Activated T-helper 1 cell treated with anti-CD3 and anti-CD28 coated beads, Interleukin-12 subunit alpha, Interleukin-12 subunit beta, Interleukin-2, Interleukin-4 antibody, amounts not matched to agents 30 ng/mL and 10 ng/mL and 1 ng/mL, durations not matched to agents 14 hours and 24 hours and 36 hours (primary cell): ENCODE measurements at places on chromosomes 11 and 22. TPM values are rescaled to one million over a fixed set of nuclear protein-coding genes. Genes with fewer than 3 reads are reported as not detected.

DNA sequence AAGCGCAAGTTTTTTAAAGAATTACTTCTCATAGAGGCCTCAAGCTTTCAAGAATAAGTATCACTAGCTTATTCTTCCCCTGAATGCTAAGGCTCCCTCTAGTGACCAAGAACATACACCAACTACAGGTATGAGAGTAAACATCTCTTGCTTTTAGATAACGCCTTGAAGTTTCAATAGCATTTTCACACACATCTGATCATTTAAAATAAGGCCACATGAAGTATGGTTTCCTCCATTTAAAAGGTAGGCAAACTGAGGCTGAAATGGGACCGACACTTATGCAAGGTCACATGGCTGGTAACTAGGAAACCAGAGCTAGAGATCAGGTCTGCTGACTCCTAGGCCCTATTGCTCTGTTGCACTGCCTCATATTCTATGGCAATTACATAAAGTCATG is 66.5 kb downstream of the CCDC34 start:
- no peaks in the 10 kb centered on the region for H3K36me3 ChIP-seq
- no peaks in the 10 kb centered on the region for H3K4me1 ChIP-seq
- no peak overlapping the region for H3K27ac ChIP-seq
- H3K4me3 ChIP-seq, result no peak overlapping the region

HEPN1 gene
- total RNA-seq, result not detected in 2 replicates

C22orf42 gene
- total RNA-seq, result not detected in 2 replicates

- H3K27ac ChIP-seq, result no peak overlapping the region
- H3K27me3 ChIP-seq, result no peaks in the 10 kb centered on the region
- H3K4me3 ChIP-seq, result no peak overlapping the region
Observed at GRCh38 chr11:78248191-78248590, 59.5 kb downstream of the USP35 start.

DNA sequence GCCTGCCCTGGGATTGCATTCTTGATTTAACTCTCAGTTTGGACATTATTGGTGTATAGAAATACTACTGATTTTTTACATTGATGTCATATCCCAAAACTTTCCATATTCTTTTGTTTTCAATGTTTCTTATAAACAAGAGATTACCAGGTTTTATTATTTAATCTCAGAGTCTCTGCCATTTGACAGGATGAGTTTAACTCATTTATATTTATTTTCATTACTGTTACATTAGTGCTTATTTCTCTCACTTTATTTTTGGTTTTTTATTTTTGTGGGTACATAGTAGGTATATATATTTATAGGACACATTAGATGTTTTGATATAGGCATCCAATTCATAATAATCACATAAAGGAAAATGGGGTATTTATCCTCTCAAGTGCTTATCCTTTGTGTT is 9.1 kb upstream of the SCGB1D4 start:
- peaks cover 5% of the 10 kb centered on the region for H3K4me1 ChIP-seq
- no peaks in the 10 kb centered on the region for H3K36me3 ChIP-seq
- DNase-seq, result no peak
- peaks cover 32% of the 10 kb centered on the region for H3K27me3 ChIP-seq

- no peaks in the 10 kb centered on the region for H3K36me3 ChIP-seq
- DNase-seq, result no peak
- no peaks in the 10 kb centered on the region for H3K4me1 ChIP-seq
- H3K27me3 ChIP-seq, result peaks cover 9% of the 10 kb centered on the region
- no peak overlapping the region for H3K4me3 ChIP-seq
- H3K27ac ChIP-seq, result no peak overlapping the region
Observed at GRCh38 chr11:74676596-74676995, 54.6 kb downstream of the CHRDL2 start.

TMPRSS5 gene
- 0.66 and 1.6 TPM in 2 replicates for total RNA-seq

DNA sequence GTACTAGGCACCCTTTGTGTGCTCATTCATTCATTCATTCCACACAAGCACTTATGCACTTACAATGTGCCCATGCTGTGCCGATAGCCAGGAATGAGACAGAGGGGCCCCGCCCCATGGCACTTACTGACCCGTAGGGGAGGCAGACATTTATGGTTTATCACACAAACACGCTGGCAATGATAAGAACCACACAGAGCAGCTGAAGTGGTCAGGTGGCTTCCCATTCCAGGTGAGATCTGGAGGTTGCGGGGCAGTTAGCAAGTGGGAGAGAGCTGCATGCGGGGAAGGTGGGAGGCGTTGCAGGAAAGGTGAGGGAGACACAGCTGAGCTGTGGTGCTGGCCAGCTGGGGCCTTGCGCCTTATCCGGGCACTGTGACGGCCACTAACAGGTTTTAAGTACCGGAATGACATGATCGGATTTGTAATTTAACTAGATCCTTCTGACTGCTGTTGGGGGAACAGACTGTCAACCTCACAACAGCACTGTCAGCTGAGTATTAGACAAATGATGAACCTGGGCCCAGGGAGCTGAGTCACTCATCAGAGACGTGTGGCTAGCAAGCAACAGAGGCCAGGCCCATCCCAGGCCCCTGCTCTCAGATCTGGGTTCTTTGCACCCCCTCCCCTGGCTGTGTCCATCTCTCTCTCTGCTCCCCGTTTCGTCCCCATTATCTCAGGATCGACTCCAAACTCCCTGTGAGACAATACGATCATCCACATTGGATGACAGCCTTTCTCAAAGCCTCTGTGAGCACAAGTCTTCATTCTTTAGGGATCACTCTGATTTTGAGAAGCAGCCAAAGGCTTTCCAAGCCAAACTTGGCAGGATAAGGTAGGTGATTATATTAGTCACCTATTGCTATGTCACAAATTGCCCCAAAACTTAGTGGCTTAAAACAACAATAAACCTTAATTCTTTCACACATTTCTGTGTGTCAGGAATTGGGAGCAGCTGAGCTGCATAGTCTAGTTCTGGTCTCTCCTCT is 28.4 kb downstream of the RASD2 start:
- no peak for DNase-seq
- no peak overlapping the region for H3K4me3 ChIP-seq

DNA sequence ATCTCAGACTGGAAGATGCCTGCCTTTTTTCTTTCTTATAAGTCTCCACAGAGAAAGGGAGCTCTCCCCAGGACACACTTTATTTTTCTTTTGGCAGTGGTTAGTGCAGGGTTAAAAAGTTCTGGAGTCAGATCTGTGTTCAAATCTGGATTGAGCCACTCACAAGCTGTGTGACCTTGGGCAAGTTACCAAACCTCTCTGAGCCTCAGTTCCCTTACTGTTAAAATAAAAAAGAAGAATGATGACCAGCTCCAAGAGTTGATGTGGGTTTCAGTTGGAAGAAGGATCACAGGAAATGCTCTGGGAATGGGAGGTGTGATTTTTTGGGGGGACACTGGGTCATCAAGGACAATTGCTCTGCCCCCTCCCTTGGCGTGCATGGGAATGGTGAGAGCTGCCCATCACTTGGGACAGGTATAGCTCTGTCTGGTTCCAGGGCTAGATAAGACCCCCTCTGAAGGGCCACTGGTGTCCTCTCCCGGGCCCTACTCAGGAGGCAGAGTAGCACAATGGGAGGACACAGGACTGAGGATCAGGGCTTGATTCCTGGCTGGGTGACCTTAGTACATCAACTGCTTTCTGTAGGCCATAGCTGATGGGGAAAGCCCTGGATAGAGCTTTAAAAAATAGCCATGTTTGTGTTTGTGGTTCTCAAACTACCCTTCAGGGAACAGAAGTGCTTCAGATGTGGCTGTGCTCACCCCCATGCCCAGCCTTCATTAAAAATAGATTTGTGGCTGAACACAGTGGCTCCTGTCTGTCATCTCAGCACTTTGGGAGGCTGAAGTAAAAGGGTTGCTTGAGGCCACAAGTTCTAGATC is 228.3 kb downstream of the MIAT start:
- H3K27ac ChIP-seq, result no peak overlapping the region
- no peaks in the 10 kb centered on the region for H3K27me3 ChIP-seq
- DNase-seq, result no peak
- H3K4me1 ChIP-seq, result no peaks in the 10 kb centered on the region
- no peaks in the 10 kb centered on the region for H3K36me3 ChIP-seq

GRCh38 chr11:75155570-75156422 is 4.9 kb downstream of the SLCO2B1 start:
- no peak overlapping the region for H3K27ac ChIP-seq
- H3K36me3 ChIP-seq, result no peaks in the 10 kb centered on the region
- H3K4me1 ChIP-seq, result peaks cover 10% of the 10 kb centered on the region
- no peak for DNase-seq

DNA sequence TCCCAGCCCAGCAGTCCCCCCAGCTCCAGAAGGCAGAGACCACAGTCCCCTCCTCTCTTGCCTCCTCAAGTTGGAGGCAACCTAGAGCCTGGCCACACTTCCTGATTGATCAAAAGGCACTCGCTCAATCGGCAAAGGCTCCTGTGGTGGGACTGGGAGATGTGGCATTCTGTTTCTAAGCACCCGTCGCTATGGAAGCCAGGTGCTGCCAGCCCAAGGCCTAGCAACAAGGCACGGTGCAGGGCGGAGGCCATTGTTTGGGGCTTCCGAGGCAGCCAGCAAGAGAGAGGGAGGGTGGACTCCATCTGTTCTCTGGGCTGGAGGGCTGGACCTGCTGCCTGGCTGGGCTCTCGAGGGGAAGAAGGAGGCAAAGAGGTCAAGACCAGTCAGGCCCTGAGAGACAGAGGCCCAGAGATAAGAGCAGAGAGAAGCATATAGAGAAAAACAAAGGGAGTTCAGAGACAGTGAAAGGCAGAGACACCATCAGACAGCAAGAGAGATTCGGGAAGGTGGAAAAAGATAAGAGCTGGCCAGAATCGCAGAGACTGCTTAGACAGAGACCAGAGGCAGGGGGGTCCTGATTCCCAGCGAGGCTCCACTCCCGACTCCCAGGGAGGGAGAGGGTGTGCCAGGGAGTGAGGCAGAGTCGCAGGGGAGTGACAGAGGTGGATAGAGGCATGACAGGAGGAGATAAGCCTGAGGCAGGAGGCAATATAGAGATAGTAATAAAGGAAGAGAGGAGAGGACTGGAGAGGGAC is 21.2 kb downstream of the PDE2A start:
- H3K27ac ChIP-seq, result no peak overlapping the region
- no peak for DNase-seq
- peaks cover 16% of the 10 kb centered on the region for H3K27me3 ChIP-seq
- no peak overlapping the region for H3K4me3 ChIP-seq
- no peaks in the 10 kb centered on the region for H3K4me1 ChIP-seq
- no peaks in the 10 kb centered on the region for H3K36me3 ChIP-seq

GRCh38 chr11:65459552-65459951 is 37.0 kb downstream of the NEAT1 start:
- no peak for DNase-seq
- no peak overlapping the region for H3K27ac ChIP-seq
- H3K4me3 ChIP-seq, result no peak overlapping the region
- peaks cover 15% of the 10 kb centered on the region for H3K36me3 ChIP-seq

GRCh38 chr11:115623021-115623451 is 118.8 kb upstream of the CADM1 start:
- no peaks in the 10 kb centered on the region for H3K36me3 ChIP-seq
- H3K27me3 ChIP-seq, result no peaks in the 10 kb centered on the region
- no peak for DNase-seq
- H3K4me1 ChIP-seq, result no peaks in the 10 kb centered on the region
- no peak overlapping the region for H3K27ac ChIP-seq

PRG3 gene
- not detected in 2 replicates for total RNA-seq

DNA sequence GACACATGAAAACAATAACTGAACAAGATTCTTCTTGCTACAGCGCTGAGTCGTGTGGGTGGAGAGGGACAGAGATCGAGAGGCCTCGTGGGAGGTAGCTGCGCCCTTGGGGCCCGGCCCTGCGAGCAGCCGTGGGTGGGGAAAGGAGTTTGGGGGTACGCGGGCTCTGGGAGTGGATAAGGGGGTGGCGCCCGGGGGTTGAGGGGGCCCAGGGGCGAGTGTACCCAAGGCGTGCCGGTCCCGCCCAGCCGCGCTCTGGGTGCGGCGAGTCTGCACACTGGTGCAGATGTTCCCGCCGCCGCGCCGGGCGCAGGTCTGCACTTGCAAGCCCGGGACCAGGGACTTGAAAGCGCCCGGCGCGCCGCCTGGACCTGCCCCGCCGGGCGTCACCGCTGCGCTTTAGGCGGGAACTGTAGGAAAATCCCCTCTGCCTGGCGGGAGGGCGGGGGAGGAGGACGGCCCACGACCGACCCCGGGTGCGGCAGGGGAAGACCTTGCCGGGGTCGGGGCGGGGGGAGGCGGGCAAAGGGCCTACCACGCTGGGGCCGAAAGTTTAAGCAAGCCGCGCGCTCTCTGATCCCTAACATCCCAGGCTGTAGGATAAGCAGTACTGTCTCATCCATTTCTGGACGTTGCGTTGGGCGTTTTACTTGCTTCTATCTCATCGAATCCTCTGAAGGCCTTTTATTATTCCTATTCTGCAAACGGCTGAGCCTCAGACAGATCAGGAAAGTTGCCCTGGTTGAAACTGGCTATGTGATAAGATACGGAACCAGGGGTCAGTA is 1.4 kb upstream of the KREMEN1 start:
- H3K4me3 ChIP-seq, result peak overlapping the region; percentile 79
- peaks cover 64% of the 10 kb centered on the region for H3K27me3 ChIP-seq
- peaks cover 18% of the 10 kb centered on the region for H3K4me1 ChIP-seq
- peak overlapping the region; percentile 72 for H3K27ac ChIP-seq

DNA sequence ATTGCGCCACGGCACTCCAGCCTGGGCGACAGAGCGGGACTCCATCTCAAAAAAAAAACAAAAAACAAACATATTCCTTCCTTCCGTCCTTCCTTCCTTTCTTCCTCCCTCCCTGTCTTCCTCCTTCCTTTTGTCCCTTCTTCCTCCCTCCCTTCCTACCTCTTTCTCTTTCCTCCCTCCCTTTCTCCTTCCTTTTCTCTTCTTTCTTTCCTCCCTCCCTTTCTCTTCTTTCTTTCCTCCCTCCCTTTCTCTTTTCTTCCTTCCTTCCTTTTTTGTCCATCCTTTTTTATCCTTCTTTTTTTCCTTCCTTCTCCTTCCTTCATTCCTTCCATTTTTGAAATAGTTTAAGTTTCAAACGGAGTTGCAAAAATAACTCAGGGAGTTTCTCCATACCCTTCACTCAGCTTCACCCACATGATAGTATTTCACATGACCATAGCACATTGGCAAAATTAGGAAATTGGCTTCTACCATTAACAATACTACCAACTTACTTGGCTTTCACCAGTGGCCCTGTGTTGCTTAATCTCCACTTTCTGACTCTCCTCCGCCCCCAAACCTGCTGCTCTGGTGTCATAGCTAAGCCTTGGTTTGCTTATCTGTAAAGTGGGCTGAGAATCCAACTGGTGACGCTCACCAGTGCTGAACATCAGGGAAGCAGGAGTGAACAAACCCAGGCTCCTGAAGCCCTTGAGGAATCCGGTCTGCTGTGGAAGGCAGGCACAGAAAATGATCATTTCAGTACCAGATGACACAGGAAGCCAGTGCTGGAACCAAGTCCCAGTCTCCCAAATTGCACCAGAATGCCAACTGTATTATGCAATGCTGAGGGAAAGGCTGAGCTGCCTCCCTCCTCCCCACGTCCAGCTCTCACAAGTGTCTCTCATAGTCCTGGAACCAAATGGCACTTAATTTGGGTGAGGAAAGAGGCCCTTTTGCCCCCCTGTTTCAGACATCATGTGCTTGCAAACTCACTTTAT is 17.2 kb upstream of the CRYBB3 start:
- H3K4me1 ChIP-seq, result no peaks in the 10 kb centered on the region
- H3K4me3 ChIP-seq, result no peak overlapping the region
- H3K27me3 ChIP-seq, result no peaks in the 10 kb centered on the region
- H3K36me3 ChIP-seq, result peaks cover 34% of the 10 kb centered on the region

TOP3B gene
- total RNA-seq, result 48.4 and 51.9 TPM in 2 replicates
